ENCODE measurements at places on chromosomes 5 and 9. TPM values are rescaled to one million over a fixed set of nuclear protein-coding genes. Genes with fewer than 3 reads are reported as not detected.

DNA sequence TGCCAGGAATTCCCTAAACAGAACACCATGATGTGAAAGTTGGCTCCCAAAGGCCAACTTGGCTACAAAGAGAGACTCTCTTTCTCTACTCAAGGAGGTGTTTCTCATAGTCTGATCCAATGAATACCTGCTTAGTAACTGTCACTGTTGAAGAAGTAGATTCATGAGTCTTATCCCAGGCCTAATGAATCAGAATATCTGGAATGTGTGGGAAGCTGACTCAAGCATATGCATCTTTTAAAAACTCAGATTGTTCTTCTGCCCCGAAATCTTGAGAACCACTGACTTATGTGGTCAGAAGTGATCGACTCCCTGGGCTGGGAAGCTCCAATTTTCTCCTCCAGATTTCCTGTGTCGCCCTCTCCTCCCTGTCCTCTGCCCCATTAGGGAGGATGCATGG lies 345.6 kb downstream of the PLK2 start:
- no peak for DNase-seq

- no peak for DNase-seq
Observed at GRCh38 chr9:122336866-122337555, 33.8 kb upstream of the PTGS1 start.

DNA sequence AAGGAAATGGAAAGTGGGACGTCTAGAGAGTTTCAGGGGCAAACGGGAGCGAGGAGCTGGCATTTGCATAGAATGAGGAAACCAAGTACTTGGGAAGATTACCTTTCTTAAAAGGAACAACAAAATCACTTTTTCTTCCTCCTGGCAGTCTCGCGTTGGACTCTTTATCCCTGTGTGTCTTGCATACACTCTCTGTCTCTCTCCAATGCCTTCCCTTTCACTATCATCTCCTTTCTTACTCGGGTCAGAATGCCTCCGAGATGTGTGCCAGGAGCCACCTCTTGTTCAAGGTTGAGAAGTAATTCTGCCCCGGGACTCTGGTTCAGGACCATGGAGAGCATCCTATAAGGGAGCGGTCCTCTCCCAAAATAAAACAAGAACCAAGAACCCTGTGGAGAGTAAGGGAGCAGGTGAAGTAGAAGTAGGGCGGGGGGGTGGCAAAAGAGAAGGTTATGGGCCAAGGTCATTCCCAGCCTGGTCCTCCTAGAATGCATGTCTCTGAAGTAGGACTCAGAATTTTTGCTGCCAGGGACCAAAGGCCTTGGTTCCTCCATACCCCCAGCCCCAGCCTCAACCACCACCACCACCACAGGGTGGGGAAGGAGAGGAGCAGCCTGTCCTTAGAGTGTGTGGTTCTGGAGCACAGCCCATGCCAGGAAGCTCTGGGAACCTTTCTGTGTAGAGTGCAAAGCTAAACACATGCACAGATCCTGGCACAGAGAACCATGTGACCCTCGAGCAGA lies 72.1 kb upstream of the ARAP3 start:
- no peak for DNase-seq

The SPINK4 gene
- not detected for total RNA-seq

DNA sequence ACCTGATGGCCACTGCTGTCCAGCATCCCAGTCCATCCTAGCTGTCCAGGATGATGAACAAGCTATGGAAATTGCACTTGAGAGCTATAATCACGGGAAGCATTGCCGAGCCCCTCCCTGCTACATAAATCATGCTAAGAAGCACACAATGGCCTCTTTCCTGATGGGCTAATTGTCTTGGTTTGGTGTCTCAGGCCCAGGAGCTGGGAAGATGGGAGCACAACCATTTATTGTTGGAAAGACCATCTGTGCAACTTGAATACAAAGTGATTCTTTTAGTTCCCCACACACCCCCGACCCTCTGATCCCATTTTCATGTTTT lies 80.4 kb downstream of the RGS3 start:
- DNase-seq = no peak

GRCh38 chr5:91235271-91235694 lies 147.8 kb downstream of the ARRDC3 start:
- no peak for DNase-seq

GRCh38 chr5:177437623-177438022 lies 9.0 kb upstream of the PRR7 start:
- no peak for DNase-seq

Data from frontal cortex (tissue), 4 donors.